ENCODE measurements at places on chromosomes 2 and 18.

DNA sequence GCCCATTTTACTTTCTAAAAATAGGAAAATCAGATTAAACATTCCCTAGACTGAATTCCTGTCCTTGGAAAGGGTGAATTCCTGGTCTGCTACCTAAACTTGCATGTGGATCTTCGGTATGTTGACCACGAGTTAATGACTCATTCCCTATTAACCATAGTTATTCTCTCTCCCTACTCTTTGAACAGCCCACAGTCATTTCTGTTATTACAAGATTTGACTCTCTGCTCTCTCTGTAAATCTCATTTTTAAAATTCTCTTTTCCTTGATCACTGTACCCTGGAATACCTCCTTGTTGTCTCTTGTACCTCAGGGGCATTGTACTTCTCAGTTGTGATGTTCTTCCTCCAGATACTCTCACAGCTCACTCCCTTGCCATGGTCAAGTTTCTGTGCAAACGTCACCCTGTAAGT, 92.0 kb upstream of the GULP1 start:
- no peak for DNase-seq

DNA sequence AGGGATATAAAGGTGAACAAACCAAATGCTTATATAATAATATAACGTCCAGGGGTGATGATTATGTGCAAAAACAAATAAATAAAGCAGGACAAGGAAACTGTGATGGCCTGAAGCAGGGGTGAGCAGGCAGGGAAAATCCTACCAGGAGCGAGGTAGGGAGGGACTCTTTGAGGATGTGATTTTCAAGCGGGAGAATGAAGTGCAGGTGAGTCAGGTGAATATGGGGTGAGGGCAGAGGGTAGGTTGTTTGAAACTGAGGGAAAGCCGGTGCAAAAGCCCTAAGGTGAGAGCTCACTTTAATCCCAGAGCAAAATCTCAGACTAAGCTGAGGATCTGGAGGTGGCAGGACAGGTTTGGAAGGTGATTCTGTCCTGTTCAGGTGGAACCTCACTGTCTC, 40.7 kb downstream of the CYP26B1 start:
- no peak for DNase-seq

DNA sequence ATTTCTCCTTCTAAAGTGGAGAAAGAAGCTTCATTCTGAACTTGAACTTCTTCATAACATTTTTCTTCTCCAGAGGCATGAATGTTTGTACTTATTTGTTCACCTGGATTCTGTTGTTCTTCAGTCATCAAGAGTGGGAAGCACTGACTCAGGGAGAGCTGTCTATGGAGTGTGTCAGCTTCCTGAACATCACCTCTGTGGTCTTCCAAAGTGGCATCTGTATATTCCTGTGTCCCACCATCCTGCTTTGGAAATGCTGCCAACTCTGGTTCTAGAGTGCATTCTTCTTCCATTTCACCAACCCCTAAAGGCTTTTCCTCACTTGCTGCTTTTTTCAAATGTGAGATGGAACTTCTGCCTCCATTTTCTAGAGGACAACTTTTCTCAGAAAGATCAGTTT, 59.5 kb downstream of the TTN start:
- DNase-seq = no peak

GRCh38 chr2:171798156-171798820, 95.8 kb downstream of the SLC25A12 start:
- no peak for DNase-seq
